ENCODE measurements at places on chromosomes 4 and X.

DNA sequence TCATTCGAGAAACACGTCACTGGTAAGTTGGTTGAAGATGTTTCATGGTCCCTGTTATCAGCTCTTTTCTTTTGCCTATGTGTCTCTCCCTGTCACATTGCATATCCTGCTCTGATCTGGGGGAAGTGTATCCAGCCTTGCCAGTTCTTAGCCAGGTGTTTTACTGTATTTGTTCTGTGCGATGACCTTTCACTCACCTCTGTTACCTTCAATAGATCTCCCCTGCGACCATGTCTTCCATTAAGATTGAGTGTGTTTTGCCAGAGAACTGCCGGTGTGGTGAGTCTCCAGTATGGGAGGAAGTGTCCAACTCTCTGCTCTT, 2.6 kb downstream of the RGN start:
- no peak for DNase-seq

DNA sequence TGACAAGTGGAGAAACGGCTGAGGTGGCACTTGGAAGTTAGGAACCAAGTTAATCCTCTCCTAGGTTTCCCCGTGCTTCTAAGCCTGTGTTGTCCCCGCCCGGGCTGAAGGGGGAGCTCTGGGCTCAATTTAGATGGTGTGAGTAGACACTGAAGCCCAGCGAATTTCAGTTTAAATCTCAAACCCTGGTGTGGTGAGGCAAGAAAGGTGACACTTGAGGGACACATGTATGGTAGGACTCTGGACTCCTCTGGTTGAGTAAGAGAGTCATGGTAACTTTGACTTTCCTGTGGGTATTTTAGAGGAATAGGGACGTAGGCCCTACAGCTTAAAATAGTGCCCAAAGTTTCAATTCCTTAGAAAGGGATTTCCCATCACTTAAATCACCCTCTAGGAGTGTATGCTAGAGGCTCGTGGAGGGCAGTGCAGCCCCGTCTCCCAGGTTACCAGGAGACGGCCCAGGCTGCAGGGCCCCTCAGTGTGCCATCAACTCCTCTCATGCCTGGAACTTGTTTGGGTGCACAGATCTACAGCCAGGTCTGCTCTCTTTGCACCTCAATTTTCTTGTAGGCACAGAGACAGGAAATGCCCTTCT, 24.0 kb downstream of the HAND2 start:
- DNase-seq = no peak

GRCh38 chr4:100257567-100257966, 67.3 kb upstream of the DDIT4L start:
- DNase-seq = no peak

GRCh38 chr4:133145758-133146573, 3.1 kb upstream of the PCDH10 start:
- no peak for DNase-seq

- no peak for DNase-seq
These were observed 2043.5 kb upstream of the AGA start for GRCh38 chr4:179485781-179486180.

DNA sequence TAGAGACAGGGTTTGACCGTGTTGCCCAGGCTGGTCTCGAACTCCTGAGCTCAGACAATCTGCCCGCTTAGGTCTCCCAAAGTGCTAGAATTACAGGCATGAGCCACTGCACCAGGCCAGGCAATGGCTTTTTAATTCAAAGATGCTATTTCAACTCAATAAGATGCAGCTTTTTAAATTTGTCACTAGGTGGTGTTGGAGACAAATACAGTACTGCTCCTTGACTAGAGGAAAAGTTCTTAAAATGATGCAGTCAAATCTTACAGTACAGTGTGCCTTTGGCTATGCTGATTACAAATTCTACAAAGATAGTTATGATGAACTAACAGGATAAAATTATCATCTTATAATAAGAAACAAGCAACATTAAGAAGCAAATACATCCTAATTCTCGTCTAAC, 441.1 kb downstream of the KCNIP4 start:
- DNase-seq = no peak

- DNase-seq = peak; percentile 48
These were observed 2.1 kb downstream of the GEMIN8 start for GRCh38 chrX:14027511-14028019.

- DNase-seq = no peak
These were observed 6.6 kb upstream of the GRPEL1 start for GRCh38 chr4:7074426-7074825.

- DNase-seq = no peak
These were observed 3.1 kb upstream of the CDK16 start for GRCh38 chrX:47215291-47215900.

GRCh38 chr4:119980456-119980855, 86.2 kb downstream of the MAD2L1 start:
- no peak for DNase-seq

DNA sequence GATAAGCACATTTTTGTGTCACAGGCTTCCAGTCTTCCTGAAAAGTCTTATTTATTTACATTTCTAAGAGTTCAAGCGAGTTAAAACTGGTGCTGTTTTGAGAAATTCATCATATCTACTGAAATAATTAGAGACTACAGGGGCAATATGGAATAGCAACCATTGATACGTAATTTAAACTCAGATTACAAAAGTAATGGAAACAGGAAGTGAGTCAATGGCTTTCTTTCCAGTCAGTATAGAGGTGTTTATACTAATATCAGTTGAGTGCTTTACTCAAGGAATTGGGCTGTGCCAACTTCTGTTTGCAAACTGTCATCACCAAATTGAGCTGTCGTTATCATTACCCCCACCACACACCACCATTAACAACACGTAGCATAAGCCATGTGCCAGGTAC, 222.7 kb downstream of the COL25A1 start:
- DNase-seq = peak; percentile 51

DNA sequence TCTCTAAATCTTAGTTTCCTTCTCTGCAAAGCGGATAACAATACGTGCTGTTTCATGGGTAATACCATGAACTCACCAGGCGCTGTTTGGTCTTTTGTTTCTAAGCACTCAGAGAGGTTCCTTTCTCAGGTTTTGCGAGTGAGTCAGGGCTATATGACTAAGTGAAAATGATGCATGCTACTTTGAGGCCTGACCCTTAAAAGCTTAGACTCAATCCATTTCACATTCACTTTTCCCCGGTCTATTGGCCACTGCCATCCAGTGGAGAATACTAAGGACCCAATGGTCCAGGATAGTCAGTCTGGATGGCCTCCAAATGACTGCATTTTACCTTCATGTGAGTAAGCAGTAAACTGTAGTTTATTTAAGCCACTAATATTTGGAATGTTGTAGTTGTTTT, 400.8 kb upstream of the SLIT2 start:
- DNase-seq = peak; percentile 62

DNA sequence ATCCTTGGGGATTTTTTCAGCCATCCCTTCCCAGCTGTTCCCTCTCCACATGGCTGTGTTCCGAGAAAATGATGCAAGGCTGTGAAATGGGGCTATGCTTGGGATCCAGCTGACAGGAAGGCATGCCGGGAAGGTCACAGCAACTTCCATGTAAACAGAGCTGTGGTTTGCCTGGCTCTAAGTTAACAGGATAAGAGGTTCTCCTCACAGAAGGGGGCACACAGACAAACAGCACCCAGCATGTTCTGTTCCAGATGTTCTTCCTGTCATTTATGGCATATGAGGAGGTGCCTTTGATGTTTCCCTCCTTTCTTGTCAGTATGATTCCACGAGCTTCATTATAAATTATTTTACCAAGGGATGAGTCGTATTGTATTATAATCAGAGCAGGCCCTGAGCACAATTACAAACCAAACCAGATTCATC, 220.7 kb downstream of the ANTXR2 start:
- DNase-seq = peak; percentile 12

Measured in glomerular endothelial cell (primary cell).